ENCODE measurements at places on chromosomes 7 and 10.
A peak's percentile ranks its signal among the peaks of the same experiment; 100 is the strongest.

DNA sequence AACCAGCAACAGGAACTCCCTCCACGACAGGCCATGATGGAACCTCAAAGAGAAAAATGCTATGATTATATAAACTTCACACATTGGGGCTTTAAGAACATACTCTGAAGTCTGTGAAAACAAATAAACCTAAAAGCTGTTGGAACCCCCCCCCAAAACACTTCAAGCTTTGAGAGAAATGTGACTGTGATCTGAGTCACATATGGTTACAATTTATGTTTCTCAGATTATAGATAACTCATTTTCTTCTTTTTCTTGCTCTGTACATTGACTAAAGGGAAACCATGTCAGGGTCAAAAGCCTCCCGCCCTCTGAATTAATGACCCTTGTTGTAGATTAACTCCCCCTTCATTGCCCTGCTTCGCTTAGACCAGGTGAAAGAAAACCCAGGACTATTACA, 15.8 kb downstream of the VOPP1 start:
- DNase-seq: no peak

DNA sequence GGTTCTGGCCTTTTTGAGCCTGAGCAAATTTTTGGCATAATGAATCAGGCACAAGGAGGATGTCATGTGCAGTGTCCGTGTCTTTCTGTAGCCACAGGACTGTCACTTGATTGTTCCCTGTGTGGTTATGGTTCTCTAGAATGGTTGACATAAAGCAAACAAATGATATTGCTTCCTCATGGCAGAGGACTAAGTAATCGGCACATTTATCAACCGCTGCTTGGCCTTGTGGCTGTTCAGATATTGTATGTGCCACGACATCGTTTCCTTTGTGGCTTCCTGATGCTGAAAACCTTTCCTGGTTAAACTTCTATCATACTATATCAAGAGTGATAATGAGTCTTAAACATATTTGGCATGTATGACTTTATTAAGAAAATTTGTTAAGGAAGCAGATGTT, 598.8 kb downstream of the SUGCT start:
- DNase-seq: peak; percentile 92

- peak; percentile 67 for DNase-seq
Observed at GRCh38 chr10:100516847-100517246, 2.8 kb downstream of the SEC31B start.

- DNase-seq: peak; percentile 18
Observed at GRCh38 chr10:126124046-126124445, 227.7 kb downstream of the FANK1 start.

DNA sequence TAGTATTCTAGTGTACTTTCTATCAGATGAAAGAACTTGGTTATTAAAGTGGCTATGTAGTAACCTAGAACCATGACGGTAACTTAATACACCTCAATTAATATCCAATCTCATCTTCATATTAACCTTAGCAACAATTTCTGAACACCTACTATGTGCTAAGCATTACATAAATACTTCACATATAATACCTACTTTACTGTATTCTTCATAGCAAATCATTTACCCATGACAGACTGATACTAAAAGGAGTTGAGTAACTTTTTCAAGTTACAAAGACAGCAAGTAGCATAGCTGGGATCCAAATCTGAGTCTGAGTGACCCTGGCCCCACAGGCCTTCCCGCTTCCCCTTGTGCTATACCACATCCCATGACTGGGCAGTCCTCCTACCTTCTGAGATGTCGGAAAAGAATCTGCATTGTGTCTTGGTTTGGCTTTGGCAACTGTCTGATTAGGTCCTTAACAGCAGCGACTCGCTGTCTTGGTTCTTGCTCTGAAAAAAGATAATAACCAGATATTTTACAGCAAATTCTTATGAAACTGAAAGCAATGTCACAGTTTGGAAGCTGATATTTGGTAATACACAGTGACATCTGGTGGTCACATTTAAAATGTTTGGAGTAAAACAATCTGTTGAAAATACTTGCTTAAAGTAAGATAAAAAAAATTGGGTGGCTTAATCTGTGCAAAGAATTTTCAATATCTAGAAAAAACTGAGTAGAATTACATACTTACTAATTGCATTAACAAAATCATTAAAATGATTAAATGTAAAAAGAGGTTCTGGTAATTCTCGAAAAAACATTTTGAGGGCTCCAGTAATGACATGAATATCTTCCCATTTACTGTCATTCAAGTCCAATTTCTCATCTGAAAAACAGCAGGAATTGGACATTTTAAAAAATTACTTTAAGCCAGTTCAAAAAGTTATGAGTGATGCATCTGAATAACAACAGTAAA, 120.1 kb downstream of the ARHGAP12 start:
- DNase-seq: peak; percentile 79

- no peak for DNase-seq
Observed at GRCh38 chr10:97937928-97938327, 88.3 kb downstream of the GOLGA7B start.

DNA sequence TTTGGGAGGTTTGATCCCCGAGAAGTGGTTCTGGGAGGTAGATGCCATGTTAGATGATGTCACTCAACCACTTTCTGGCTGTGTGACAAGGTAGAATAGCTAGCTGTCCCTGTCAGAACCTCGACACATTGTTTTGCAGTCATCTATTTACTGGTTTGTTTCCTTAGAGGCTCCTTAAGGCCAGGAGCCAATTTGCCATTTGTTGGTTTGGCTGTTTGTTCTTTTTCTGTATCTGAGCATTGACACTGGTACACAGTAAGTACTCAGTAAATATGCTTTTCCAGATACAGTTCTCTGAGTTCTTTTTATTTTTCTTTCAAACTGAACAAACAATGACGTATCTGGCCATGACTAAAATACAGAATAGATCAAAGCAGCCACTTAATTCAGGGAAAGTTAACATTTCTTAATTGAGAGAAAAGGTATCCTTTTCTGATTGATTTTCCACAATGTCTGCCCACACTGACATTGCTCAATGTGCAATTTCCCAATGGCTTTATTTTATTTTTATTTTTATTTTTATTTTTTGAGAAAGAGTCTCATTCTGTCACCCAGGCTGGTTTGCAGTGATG, 121.6 kb downstream of the SPAG6 start:
- no peak for DNase-seq

DNA sequence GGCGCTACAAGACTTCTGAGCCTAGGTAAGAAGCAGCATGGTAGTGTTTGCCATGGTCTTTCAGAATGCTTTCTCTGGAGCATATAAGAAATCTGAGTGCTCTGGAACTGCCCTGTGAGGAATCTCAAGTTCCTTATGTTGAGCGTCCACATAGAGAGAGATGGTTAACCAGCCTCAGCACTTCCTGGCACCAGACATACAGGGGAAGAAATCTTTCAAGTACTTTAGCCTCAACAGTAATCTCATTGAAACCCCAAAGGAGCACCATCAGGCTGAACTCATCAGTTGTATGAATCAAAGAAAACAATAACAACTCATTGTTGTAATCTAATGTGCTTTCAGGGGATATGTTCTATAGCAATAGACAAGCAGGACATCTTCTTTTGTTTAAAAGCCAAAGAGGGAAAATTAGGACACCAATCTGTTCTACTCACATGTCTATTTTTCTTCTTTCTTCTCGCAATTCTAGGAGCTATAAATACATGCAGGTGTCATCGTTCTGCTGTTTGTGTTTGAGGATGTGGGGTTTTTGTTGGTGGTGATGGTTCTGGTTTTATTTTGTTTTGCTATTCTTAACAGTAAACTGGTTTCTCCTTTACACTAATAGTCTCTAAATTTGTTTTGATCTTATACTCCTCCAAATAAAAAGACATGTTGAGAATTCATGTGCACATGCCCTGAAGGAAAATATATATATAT, 1145.0 kb upstream of the LRRN3 start:
- DNase-seq: no peak

DNA sequence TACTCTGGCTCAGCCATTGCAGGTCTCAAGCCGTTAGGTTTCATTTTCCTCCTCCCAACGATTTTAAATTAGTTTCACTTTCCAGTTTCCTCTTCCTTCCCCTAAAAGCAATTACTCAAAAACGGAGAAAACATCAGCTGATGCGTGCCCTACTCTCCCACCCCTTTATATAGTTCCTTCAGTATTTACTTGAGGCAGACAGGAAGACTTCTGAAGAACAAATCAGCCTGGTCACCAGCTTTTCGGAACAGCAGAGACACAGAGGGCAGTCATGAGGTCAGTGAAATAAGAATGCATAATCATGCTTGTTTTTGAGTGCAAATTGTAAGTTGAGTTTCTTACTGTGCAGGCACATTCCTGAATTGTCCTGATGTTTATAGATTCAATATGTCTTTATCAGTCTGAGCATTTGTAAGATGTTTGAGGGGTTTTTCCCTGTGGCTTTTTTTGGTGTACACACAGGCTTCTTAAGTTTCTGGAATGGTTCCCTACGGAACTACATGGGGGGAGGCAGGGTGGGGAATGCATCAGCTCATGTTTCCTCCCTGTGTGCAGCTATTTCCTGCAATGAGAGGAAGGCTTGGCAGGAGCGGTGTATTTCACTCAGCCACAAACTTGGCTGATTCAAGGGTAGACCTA, at the start of gene IFIT3:
TSS of gene IFIT3 (plus strand) at position 195 of the 639 bp plus-strand sequence. CDS start at position 272, 77 bp downstream.
- peak; percentile 81 for DNase-seq

DNA sequence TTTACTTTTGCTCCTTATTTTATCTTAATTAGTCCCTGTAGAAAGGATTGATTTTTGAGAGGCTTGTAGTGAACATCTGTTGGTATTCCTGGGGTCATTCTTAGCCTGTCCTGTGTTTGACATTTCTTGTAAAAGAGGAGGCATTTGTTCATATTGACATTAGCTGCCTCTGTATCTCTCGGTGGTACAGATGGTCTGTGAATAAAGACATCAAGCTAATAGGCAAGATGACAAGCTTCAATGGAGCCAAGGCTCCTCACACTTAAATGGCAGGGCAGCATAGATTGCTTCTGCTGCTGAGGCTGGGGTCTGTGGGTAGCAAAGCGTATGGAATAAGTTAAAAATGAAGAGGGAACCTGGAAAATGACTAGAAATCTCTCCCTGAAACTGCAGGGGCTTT, 687.6 kb downstream of the LRMDA start:
- no peak for DNase-seq

DNA sequence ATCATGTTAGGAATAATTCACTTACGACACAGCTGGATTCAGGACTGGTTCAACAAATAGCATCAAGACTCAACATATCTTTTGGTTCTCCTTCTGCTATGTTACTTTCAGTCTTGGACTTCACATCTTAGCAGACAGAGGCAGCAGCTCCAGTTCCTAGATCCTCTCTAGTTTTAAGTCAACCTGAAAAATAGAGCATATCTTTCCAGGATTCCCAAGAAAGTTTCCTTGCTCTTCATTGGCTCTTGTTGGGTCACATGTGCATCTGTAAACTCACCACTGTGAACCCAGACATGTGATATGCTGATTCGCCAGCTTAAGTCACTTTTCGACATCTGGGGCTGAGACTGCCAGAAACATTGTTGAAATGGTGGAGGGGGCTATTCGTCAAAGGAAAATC, 210.1 kb upstream of the KMT2E start:
- no peak for DNase-seq

DNA sequence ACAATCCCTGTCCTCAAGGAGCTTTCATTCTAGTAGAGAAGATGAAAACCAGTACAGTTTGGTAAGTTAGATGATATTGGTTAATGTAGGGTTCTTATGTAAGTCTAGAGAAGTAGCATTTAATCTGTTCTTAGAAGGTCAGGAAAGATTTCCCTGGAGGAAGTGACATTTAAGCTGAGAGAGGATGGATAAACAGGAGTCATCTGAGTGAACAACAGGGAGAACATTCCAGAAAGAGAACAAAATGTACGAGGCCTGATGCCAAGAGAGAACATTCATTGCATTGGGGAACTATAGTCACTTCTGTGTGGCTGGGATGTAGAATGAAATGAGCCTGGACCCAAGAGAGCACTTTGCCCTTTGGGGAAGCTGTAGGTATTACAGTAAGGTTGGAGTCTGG, 88.0 kb downstream of the CFTR start:
- DNase-seq: no peak

DNA sequence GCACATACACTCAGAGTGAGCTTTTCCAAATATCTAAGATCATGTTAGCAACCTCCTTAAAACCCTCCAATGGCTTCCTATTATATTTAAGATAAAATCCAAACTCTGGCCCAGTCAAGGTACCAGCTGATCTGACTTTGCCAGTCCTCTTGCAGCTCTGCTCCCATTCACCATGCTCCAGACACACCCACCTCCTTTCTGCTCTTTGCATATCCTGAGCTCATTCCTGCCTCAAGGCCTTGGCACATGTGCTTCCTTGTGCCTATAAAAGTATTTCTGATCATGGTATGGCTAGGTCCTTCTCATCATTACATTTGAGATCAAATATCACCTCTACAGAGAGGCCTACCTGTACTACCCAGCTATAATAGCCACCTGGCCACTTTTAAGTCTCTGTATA, 27.5 kb downstream of the XPNPEP1 start:
- DNase-seq: no peak

GRCh38 chr7:36894190-36894589, 169.9 kb upstream of the AOAH start:
- no peak for DNase-seq

GRCh38 chr7:143120691-143121405, 11.0 kb upstream of the PIP start:
- no peak for DNase-seq

DNA sequence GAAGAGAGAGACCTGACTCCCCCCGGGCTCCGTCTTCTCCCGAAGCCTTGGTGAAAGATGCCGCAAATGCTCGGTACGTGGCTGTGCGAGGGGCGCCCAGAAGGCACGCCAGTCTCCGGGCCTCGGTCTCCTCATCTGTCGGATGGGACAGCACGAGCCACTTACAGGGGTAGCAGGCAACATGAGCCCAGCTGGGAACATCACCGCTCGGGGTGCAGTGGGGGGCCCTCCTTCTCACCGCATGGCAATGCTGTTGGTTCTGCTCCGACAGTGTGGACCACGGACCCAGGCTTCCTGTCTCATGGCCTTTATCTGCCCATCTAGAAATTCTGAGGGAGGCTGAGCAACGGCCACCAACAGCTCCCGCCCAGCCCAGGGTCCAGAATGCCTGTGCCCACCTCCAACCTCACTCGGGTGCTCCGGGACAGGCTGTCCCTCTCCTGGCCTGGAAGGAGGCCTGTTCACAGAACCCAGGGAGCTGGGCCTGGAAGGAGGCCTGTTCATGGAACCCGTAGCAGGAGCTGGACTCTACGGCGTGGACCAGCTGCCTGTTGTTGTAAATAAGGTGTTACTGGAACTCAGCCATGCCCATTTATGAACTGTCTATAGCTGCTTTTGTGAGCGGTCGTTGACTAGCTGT, 15.8 kb downstream of the ADAP1 start:
- DNase-seq: no peak
